AG10803 (cell line): ENCODE measurements at places on chromosomes 12 and 14.

GRCh38 chr12:80222261-80222660 is 122.9 kb downstream of the OTOGL start:
- no peak for DNase-seq

GRCh38 chr12:121253638-121254335 is 42.7 kb downstream of the CAMKK2 start:
- no peak for DNase-seq

GRCh38 chr12:104154806-104155205 is 16.8 kb upstream of the NFYB start:
- no peak for DNase-seq

DNA sequence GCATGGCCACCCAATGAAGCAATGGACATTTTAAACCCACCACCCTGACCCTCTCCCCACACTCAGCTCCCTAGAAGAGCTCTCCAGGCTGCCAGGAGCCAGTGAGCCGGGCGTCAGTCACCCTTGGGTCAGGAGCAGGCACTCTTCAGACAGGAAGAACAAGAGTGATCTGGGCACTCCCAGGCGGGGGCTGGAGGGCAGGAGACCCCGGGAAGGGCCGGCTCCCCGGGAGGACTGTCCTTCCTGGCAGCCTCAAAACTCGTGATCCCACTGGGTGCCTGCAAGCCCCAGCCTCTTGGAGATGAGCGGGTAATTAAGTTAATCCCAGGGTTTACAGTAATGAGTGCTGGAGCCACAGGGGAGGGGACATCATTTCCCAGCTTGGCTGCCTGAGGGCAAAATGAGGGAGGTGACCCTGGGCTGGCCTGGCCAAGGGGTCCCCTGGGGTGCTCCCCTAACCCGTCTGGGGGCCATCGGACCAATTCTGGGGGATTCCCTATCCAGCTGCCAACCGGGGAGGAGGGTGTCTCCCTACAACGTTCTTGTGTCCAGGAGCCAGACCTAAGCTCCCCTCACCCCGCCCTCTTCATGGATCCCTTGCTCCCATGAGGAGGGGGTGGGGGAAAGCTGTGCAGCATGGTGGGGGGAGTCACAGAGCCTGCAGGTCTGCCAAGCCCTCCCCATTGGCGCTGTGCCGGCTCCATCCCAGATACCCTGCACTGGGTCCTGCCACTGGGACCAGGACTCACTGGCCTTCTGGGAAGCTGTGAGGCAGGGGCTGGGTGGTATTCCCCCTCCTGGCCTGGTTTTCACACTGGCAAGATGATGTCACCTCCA is 59.2 kb downstream of the CCNK start:
- DNase-seq, result no peak

DNA sequence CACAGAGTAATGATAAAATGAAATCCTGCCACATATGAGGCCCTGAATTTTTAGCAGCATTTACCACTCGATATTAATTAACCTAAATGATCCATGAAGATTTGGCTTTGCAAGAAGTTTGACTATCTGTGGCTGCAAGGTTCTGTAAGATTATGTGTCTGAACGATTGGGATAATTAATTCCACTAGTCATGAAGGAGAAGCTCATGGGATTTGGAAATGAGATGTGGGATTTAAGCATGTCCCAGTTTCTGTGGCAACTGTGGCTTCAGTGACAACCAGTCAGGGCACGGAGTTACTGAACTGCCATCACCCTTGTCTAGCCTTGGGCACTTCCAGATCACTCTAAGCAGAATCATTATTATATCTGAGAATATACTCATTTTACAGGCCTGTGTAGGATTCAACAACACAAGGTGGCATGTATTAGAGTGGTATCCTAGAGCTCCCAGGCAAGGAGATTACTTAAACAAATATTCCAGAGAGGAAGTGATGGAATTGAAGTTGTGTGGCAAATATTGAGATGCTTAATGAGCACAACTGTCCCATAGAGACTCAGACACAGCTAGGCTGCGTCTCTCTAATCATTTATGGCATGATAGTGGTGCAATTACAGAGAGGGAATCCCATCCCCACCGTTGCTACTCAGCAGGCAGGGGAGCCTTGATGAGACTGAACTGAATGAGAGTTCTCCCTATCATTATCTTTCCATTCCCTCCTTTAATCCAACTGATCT is 205.0 kb upstream of the KRR1 start:
- DNase-seq, result no peak

DNA sequence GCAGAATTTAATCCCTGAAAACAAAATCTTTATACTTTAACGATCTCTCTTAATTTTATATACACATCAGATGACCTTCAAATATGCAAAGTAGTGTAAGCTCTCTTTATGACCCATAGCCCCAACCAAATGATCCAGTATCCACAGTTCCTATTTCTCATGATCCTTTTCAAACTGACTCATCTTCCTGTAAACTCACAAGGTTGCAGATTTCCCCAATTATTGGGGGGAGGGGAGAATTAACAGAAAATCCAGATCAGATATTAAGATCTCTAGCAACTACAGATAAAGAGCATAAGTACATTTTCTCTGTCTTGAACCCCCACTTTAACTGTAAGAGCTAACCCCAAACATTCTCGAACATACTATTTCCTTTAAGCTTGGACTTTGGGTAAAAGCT is 12.5 kb downstream of the GNS start:
- DNase-seq, result peak; percentile 21

- DNase-seq, result no peak
Measured at GRCh38 chr12:10994307-10994706, 3.8 kb downstream of the TAS2R20 start.

DNA sequence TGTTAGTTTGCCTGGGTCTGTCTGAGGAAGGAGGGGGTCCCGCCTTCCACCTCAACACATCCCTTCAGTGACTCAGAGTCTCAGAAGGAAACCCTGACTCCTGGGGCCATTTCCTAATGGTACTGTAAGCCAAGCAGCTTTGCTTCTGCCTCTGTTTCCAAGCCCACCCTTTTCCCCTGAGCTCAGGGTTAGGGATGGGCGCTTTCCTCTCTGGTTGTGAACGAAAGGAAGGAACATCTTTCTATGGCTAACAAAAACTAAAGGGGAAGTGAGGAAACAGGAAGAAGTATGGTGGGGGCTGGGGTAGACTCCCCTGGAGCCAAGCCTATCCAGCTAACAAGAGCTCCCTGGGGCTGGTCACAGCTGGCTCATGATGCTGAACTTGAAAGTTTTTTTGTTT is 11.6 kb upstream of the UNC119B start:
- no peak for DNase-seq

- DNase-seq, result no peak
Measured at GRCh38 chr14:100857923-100858837, 32.3 kb downstream of the MEG3 start.

DNA sequence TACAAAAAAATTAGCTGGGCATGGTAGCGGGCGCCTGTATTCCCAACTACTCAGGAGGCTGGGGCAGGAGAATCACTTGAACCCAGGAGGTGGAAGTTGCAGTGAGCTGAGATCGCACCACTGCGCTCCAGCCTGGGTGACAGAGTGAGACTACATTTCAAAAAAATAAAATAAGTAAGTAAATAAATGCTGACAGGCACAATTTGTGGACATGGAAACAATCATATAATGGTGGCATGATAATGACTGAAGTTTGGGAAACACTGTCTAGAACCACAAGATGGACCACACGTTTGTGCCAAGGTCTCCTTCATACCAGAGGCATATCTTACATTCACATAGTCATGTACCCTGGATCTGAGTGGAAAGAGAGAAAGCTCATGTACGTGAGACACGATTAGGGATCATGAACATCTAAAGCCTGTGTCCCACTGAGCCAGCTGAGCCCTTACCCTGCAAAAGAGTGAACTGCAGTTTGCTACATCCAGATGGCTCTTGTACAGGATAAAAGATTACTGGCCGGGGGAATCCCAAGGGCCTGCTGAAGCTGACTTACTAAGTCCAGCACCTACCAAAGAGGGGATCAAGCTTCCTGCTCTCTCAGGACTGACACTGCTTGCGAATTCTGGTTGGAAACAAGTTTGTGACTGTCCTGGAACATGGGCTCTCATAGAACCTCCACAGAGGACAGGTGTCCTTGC is 62.9 kb downstream of the TRAFD1 start:
- no peak for DNase-seq

GRCh38 chr12:120849765-120850164 is 54.4 kb downstream of the SPPL3 start:
- no peak for DNase-seq

GRCh38 chr12:81949416-81949815 is 190.3 kb upstream of the PPFIA2 start:
- DNase-seq, result no peak

GRCh38 chr14:97874394-97874793 is 1077.2 kb downstream of the VRK1 start:
- DNase-seq, result no peak

- DNase-seq, result peak; percentile 47
Measured at GRCh38 chr14:61262082-61262481, 19.1 kb downstream of the TMEM30B start.

DNA sequence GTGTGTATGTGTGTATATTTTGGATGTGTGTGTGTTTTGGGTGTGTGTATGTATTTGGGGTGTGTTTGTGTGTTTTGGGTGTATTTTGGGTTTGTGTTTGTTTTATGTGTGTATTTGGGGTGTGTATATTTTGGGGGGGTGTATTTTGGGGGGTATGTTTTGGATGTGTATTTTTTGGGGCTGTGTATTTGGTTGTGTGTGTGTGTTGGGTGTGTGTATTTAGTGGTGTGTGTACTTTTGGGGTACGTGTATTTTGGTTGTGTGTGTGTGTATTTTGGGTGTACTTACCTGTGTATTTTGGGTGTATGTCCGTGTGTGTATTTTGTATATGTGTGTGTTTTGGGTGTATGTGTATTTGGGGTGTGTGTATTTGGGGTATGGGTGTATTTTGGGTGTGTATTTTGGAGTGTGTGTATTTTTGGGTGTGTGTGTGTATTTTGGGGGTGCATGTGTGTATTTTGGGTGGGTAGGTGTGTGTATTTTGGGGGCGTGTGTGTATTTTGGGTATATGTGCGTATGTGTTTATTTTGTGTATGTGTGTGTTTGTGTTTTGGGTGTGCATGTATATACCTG is 16.7 kb upstream of the TCTN2 start:
- DNase-seq, result no peak

DNA sequence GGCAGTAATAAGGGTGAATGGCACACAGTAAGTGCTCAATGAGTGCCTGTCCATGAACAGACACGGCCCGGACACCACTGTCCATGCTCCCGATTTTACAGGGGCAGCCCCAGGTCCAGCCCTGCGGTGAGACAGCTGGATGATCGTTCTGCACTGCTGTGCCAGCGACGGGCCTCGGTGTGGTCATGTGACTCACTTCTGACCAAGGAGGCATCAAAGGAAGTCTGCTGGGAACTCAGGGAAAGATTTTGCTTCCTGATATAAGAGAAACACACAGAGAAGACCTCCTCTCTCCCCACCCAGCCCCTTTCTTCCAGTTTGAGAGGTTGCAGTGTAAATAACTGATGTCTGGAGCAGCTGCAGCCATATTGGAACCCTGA is 126.6 kb downstream of the SCARB1 start:
- DNase-seq, result no peak

GRCh38 chr14:82047777-82048470 is 514.3 kb upstream of the SEL1L start:
- no peak for DNase-seq

GRCh38 chr14:52025310-52025709 is 36.0 kb downstream of the RTRAF start:
- DNase-seq, result peak; percentile 95

GRCh38 chr12:19227880-19228210 is 98.3 kb downstream of the PLEKHA5 start:
- no peak for DNase-seq

DNA sequence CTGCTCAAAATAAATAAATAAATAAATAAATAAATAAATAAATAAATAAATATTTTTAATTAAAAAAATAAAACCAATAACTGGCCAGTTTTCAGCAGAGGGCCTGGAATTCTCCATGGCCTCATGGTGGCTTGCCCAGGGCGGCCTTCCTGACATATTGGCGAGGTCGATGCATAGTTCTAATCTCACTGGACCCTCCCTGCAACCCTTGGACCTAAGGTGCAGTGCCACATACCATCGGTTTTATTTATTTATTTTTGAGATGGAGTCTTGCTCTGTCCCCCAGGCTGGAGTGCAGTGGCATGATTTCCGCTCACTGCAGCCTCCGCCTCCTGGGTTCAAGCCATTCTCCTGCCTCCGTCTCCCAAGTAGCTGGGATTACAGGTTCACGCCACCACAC is 3.9 kb upstream of the VSIG10 start:
- DNase-seq, result no peak

GRCh38 chr14:65168840-65169239 is 66.5 kb upstream of the MAX start:
- DNase-seq, result peak; percentile 42

DNA sequence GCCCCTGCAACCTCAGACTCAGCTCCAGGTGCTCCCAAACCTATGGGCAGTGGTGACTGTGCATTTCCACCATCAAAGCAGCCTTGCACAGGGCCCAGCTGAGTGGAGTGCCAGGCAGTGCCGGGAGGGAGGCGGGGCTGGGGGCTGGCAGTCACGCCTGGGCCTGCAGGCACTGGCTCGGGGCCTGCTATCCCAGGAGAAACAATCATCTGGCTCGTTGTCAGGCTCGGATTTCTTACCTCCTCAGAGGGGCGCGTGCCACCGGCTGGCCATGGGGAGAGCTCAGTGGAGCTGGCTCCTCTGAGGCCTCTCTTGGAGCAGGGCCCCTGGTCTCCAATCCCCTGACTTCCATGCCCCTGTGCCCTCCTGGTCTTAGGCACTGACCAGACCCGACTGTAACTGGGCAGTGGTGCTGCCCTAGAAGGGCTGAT is 20.2 kb upstream of the PPP1R13B start:
- no peak for DNase-seq

GRCh38 chr12:40632933-40633332 is 59.3 kb upstream of the CNTN1 start:
- DNase-seq, result no peak

DNA sequence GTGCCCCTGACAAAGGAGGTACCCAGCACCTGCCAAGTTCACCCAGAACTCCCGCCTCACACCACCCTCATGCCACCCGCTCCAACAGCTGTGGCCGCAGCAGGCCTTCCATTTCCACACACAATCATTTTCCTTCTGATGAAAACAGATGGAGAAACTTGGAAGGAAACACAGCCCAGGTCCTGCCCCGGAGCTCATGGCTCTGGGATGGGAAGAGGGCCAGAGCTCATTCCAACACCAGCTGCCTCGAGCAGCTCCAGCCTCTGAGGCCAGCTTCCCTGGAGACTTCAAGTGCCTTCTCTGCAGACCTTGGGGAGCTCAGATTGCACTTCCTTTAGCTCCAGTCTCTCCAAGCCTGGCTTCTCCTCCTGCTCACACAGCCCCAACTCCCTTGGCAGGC is 55.1 kb upstream of the CMKLR1 start:
- DNase-seq, result peak; percentile 78

DNA sequence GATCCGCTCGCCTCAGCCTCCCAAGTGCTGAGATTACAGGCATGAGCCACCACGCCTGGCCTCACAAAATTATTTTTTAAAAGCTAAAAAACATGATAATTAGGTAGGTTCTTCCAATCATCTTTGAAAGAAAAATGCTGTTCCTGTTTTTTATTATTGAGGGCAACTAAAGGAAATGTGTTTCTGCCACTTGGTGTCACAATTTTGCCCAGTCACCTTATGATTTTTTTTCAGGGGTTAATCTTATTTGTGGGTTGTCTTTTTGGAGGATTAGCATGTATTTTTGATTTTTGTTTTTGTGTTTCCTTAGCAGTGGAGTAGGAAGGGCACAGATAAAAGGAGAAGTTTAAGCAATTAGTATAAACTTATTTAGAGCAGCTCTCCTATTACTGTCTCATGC is 79.8 kb downstream of the PRORP start:
- no peak for DNase-seq
